RPMI8226 (cell line): ENCODE measurements at places on chromosomes 11 and 22.

DNA sequence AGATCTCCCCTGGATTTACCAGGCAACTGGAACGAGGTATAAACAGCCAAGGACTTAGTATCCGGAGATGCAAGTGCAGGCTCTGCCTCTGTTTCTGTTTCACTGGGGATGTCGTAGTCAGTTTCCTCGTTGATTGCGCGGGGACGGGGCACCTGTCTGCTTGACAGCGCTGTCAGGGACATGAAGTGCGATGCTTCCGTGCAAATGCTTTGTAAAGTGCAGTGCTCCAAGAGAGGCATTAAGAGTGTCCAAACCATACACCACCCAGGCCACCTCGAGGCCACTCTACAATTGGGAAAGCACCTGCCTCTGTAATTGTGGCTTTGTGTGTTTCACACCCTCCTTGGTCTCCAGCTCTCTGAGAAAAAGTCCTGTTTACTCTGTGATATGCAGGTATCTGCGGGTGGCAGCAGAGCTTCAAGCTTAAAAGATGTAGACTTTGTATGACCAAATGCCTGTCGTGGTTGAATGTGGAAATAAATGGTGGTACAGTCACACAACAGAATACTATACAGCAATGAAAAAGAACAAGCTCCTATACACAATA lies 18.6 kb upstream of the CD5 start:
- DNase-seq = no peak

DNA sequence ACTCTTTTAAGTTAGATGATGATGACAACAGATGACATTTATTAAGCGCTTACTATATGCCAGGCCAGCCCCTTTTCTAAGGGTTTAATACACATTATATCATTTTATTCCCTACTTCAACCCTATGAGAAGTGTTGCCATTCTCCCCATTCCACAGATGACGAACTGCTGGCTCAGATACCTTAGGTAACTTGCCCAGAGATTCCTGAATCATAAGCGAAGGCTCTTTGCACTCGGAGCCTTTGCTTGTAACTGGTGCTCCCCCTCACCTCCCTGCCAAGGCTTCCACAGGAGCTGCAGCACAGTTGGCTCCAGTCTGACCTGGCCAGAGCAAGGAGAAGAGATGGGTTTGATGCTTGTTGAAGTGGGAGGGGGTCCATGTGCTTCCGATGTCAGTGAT lies 43.0 kb downstream of the DBX1 start:
- no peak for DNase-seq

DNA sequence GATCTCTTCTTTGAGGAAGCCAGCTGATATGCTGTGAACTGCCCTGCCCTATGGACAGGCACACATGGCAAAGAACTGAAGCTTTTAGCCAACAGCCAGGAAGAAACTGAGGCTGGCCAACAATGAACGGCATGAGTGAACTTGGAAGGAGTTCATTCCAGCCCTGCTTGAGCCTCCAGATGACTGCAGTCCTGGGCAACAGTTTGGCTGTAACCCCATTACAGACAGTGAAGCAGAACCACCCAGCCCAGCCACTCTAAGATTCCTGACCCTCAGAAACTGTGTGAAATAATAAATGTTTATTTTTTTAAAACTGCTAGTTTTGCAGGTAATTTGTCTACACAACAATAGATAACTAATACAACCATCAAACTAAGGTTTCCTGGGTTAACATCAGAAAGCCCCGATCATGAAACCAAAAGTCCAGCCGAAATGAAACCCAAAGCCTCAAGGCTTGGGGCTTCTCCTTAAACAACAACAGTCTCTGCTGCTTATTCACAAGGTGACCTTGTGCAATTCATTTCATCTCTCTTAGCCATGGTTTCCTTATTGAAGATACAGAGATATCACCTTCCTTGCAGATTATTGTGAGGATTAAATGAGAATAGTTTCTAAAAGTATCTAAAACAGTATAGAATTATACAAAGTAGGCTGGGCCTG lies 31.4 kb downstream of the PAK1 start:
- no peak for DNase-seq

DNA sequence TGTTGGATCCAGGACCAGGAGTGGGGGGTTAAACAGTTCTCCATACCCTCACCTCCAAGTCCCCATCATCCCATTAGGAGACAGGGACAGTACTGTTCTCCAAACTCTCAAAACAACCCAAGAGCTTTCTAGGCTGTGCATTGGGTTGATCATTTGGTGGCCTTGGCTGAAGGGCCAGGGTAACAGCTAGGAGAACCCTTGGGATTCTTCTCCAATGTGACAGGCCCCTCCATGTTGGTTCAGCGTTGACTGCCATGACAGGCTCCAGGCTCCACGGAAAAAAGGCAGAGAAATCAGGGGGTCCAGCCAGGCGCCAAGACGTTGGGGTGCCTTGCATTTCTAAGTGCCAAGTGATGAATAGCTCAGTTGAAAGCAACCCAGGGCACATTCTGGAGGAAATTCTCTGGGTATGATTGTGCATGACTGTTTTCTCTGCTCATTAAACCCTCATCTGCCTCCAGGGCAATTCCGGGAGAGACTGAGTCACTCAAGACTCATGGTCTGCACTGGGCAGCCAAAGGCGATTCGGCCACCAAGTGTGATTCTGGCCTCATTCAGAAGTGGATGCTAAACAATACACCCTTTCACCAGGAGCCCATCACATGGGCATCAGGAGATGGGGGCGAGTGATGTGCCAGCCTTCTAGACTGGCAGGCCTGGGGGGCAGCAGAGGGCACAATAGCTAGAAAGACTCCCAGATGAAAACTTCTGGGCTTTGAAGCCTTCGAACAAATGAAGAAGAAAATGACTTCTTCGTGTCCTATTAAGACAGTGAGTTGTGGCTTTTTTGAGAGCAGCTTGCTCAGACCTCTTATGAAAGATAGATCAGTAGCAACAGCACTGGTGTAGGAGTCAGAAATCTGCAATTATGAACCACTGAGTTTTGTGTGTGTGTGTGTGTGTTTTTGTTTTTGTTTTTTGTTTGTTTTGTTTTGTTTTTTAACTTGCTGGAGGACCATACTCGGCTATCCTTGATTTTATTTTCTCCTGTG lies 27.7 kb downstream of the CD44 start:
- DNase-seq = no peak

- peak; percentile 31 for DNase-seq
Observed at GRCh38 chr22:25777870-25778269, 35.9 kb downstream of the MYO18B start.

DNA sequence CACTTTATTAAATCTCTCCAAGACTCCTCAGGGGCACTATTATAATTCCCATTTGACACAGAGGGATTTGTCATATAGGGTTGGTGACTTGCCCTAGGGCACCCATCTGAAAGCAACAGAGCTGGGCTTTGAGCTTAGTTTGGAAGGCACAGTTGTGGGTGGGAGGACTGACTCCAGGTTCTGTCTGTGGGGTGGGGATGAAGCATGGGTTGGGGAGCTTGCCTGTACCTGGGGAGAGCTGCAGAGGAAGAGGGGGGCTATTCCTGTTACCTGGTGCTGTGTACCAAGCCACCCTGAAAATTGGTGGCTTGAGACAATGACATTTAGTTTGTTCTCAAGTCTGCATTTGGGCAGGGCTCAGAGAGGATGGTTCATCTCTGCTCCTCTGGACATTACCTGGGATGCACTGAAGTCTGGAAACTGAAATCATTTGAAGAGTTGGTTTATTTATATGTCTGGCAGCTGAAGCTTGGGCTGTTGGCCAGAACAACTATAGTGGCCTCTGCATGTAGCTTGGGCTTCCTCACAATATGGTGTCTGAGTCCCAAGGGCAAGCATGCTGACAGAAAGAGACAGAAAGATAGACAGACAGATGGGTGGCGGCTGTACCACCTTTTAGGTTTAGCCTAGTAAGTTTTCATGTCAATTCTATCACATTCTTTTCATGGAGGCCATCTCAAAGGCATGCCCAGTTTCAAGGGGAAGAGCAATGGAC lies 44.9 kb downstream of the LRRC32 start:
- DNase-seq = no peak

- DNase-seq = no peak
Observed at GRCh38 chr22:28012832-28013460, 93.9 kb upstream of the PITPNB start.

DNA sequence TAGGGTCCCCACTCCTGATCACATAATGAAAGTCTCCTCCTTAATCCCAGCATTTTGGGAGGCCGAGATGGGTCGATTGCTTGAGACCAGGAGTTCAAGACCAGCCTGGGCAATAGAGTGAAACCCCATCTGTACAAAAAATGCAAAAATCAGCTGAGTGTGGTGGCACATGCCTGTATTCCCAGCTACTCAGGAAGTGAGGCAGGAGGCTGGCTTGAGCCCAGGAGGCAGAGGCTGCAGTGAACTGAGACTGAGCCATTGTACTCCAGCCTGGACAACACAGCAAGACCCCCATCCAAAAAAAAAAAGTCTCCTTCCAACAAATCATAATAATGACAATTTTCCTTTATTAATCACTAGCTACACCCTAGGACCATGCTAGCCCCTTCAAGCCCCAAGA lies 15.1 kb downstream of the ZMAT5 start:
- no peak for DNase-seq

DNA sequence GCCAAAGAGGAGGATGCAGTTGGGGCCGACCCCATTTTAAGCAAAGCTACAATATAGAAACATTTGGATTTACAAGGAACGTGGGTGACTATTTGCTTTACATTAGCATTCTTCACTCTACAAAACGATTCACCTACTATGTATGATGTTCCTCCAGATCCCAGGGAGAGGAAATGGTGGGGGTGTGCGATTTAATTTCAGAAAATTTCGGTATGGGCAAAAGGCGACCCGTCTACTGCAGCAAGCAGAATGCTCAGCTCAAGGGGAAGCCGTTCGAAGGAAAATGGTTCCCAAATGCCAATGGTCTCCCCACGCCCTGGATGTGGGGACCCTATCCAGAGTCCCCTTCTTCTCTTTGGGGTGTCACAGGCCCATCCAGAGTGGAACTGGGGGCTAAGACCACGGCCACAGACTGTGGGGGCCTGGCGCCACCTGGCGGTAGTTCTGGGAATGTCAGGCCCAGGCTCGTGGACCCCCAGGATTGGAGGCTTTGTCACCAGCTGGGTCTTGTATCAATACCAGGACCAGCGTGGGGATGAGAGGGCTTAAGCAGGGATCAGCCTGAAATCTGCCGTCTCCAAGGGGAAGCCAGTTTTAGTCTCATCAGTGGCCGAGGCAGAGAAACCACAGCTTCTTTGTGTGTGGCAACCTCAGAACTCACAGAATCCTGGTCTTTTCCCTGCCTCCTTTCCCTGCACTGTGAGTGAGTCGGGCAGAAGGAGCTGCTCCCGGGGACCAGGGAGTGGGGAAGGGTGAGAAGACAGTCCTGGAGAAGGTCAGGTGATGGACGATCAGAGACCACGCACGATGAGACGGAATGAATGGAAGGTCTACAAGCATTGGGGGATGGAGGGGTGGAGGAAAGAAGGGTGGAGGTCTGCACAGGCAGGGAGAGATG lies 8.4 kb downstream of the LRRC10B start:
- no peak for DNase-seq

GRCh38 chr11:69572861-69573260 lies 68.1 kb upstream of the CCND1 start:
- no peak for DNase-seq

GRCh38 chr11:95768521-95768920 lies 21.1 kb downstream of the FAM76B start:
- no peak for DNase-seq

GRCh38 chr22:36228944-36229343 lies 10.4 kb downstream of the APOL2 start:
- no peak for DNase-seq

DNA sequence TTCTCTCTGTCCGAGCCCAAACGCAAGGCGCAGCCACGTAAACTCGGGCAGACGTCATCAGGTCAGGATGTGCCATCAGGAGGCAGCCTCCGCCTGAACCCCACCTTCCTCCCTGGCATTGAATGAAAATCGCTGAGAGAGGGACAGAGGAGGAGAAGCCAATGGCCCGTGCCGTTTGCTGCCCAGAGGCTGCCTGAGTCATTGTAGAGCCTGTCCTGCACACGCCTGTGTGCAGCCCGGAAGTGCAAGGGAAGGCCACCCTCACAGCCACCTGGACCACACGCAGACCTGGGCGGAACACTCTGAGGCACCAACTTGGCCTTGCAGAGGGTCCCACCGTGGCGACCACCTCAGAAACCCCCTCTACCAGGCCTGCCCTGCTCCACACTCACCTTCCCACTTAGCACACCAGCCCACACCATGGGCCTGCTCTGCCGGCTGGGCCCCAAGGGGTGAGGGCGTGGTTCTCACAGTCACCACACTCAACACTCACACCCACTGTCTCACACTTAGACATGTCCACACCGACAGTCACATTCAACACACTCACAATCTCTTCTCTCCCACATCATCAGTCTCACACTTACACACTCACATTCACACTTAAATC lies 9.1 kb downstream of the CHID1 start:
- DNase-seq = no peak

DNA sequence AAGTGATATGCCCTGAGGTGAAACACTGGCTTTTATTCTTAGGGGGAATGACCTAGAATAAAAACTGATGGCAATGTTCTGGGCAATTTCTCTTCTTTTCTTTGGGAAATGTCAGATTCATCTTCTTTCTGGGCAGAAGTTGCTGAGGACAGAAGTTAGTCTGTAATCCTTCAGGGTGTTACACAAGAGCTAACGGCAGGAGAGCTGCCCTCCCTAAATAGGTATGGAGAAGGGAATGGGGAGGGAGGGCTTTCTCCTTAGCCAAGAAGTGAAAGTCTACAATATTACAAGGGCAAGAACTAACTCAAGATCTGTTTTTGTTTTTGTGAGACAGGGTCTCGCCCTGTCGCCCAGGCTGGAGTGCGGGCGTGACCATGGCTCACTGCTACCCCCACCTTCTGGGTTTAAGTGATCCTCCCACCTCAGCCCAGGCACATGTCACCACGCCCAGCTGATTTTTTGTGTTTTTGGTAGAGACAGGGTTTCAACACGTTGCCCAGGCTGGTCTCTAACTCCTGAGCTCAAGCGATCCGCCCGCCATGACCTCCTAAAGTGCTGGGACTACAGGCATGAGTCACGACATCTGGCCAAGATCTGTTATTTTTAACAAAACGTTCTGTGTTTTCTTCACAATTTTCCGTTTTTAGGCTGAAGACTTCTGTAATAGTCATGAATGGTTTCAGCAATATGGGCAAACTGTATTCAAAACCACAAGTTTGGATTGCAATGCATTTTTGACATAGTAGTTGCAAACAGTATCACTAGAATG lies 7.2 kb downstream of the PIWIL4 start:
- no peak for DNase-seq

DNA sequence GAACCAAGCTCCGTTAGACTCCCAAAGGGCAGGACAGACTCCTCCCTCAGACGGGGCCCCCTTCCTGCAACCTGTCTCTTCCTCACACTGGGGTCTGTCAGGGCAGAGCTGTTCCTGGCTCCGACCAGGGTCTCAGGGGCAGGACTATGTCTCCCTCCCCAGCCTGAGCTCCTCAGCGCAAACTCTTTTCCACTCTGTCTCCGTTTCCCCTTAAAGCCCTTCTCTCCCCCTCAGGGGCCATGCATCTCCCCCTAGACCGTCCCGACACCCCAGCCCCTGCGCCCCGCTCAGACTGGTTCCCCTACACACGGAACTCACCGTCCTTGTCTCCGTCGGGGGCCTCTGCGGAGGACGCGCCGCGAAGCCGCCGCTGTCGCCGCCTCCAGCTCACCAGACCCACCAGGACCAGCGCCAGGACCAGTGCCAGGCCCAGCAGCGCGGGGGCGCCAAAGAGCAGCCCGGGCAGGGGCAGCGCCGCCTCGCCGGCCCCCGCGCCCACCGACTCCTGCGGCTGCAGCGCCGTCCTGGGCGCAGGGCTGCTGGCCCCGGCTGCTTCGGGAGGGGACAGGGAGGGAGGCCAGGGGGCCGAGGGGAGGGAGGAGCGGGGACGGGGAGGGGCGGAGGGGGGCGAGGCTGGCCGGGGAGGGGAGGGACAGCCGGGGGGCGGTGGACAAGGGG lies 684 bp downstream of the TNFRSF13C start:
- peak; percentile 78 for DNase-seq
